ENCODE measurements at places on chromosomes 6 and 20.

DNA sequence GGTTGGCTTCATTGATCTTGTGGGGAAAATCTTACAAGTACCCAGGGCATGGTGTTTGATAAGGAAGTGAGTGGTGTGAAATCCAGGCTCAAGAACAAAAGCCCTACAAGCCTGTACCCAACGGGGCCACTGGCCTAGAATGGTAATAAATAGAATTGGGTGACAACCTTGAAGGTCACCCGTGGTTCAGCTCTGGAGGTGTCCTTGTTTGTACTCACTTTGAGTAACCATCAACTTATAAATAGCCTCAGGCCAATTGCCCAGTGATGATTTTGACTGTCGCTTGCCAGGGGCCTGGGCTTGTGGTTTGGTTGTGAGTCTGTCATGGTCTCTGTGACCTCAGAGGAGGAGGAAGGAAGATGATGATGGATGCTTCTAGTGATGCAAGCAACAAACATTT, 87.8 kb downstream of the PHACTR3 start:
- no peak for DNase-seq

- no peak for DNase-seq
Measured at GRCh38 chr6:158934157-158934556, 65.8 kb downstream of the RSPH3 start.

GRCh38 chr6:35583893-35584688, 71.4 kb upstream of the TULP1 start:
- DNase-seq = peak; percentile 71

DNA sequence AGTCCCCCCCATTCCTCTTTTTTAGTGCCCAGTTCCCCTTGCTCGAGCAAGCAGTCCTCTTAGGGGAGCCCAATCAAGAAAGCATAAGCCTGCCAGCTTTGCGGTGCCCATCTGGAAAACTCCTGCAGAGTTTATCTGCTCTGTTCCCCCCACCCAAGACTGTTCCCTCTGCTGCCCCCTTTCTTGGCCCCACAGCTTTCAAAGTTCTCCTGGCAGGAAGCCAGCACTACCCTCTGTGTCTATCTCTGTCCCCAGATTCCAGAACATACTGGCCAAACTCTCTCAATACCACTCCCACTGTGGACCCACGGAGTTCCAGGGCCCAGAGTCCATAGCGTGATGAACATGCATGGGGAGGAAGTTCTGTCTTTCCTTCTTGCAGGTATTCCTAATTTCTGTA, 55.4 kb downstream of the CRYBG1 start:
- no peak for DNase-seq

- no peak for DNase-seq
Measured at GRCh38 chr6:28000351-28001045, 43.5 kb downstream of the OR2B6 start.

Data from nephron progenitor cell (in vitro differentiated cells).